MV-4-11 (cell line): ENCODE measurements at places on chromosomes 3 and 15.

- no peak for DNase-seq
Measured at GRCh38 chr15:39393575-39394335, 187.1 kb upstream of the THBS1 start.

- no peak for DNase-seq
Measured at GRCh38 chr3:112773864-112774263, 72.8 kb downstream of the CD200R1L start.

DNA sequence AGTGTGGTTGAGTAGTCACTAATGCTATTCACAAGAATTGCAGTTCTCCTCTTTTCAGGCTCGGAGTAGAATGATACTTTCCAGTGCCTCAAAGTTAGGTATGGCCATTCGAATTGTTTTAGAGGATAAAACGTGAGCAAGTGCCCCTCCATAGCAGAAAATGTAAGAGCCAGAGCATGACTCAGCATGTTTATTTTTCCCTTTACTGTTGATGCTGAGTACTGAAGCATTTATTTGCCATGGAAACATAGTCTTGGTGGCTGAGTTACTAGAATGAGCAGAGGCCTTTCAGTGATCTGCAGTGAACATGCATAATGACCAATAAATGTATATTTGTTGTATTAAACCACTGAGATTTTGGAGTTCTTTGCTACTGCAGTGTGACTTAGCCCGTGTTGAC, 540.6 kb downstream of the NLGN1 start:
- no peak for DNase-seq

DNA sequence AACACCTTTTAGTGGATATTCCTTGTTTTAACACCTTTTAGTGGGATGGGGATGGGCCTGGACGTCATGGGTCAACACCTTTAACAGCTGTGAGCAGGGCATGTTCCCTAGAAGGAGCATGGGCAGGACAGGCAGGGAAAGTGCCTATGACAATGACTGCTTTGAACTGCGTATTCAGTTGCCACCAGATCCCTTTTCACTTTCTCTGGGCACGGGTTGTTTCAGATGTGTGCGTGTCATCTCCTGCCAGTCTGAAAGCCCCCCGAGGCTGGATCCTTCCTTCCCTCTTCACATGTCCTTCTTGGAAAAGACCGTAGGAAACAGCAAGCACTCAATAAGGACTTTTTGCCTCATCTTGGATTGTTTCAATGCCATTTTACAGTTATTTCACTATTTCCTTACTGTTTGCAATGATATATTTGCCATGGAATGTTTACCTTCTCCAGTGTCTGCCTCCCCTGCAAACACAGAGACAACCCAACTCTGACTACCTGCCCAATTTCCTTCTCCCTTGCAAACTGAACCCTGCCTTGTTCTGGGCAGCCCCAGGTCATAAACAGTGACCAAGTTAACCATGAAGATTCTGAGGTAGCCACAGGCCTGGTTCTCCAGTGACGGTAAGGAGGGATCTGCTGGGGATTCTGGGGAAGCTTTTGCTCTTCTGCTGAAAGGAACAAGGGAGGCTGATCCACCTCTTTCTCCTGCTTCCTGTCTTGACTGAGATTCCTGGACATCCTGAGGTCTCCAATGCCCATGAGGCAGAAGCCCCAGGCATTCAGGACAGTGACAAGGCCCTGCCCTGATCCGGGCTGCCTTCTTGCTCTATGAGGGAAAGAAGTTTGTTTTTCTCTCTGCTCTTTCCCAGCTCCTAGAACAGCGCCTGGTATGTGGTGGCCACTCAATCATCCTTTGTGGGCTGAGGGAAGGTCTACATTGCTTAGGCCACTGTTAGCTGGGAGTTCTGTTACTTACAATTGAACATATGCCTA, 51.8 kb downstream of the NOX5 start:
- DNase-seq, result no peak

- DNase-seq, result no peak
Measured at GRCh38 chr15:100229181-100230163, 112.3 kb downstream of the ADAMTS17 start.

DNA sequence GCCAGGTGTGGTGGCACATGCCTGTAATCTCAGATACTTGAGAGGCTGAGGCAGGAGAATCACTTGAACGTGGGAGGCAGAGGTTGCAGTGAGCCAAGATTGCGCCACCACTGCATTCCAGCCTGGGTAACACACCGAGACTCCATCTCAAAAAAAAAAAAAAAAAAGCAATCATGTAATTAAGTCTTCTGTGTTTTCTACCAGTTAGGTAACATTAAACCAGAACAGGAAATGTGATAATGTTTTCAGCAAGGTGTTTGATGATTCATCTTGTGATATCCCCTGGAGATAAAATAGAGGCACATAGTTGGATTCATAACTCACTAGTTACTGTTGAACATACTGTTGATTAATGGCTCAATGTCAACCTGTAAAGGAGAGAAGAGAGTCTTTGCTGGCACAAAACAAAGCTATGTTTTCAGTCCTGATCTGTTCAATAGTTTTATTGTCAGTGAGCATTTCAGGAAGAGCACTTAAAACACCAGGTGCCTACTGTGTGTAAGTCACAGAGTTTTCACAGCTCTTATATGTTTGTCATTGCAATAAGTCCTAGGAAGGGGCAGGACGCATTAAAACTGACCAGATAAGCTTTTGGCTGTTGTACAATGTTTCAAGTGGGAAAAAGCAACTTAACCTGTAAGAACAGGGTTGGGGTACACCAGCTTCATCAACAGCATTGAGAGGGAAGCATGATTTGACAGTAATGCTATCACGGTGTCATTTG, 19.5 kb downstream of the DNAJB11 start:
- DNase-seq, result no peak

GRCh38 chr15:74383286-74383685, 15.8 kb upstream of the CYP11A1 start:
- DNase-seq, result no peak

DNA sequence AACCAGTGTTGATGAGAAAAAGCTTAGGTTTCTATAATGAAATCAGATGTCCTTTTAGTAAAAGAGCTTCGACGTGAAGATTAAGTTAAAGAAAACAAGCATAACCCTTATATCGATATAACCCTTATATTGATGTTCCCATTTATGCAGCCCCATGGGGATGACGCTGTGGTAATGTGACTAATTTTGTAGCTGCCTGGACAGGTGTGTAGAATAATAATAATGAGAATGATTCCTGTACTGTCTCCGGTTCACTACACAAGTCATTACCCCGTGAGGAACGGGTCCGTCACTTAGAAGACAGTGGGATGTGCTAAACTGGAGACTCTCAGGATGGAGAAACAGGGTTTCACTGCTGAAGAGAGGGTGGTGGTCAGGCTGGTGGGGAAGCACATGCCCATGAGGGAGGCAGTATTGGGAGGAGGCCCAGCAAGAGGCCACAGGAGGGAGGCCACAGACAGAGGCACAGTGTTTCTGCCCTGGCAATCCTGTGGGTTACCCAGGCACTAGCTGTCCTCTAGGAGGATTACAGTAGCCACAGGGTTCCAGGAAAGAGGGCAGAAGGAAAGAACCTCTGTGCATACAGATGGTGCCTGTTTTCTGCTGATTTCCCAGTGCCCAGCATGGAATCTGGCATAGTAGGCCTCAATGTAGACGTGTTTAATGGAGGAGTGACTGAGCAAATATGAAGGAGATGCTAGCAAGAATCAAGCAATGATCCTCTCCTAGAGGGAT, 191.1 kb upstream of the TSC22D2 start:
- no peak for DNase-seq

GRCh38 chr3:157429708-157430107, 6.9 kb upstream of the PTX3 start:
- DNase-seq, result peak; percentile 25
